ENCODE measurements at places on chromosomes 11 and 22.
A peak's percentile ranks its signal among the peaks of the same experiment; 100 is the strongest.

- H3K27me3 ChIP-seq, result no peaks in the 10 kb centered on the region
- no peak for DNase-seq
- H3K4me1 ChIP-seq, result no peaks in the 10 kb centered on the region
- H3K36me3 ChIP-seq, result peaks cover 5% of the 10 kb centered on the region
- no peak overlapping the region for H3K4me3 ChIP-seq
Observed at GRCh38 chr11:110249066-110249465, 47.3 kb downstream of the RDX start.

GRCh38 chr11:32386770-32387377 is 48.5 kb downstream of the WT1 start:
- H3K4me1 ChIP-seq, result no peaks in the 10 kb centered on the region
- no peak for DNase-seq
- H3K4me3 ChIP-seq, result no peak overlapping the region
- H3K27ac ChIP-seq, result no peak overlapping the region
- peaks cover 6% of the 10 kb centered on the region for H3K27me3 ChIP-seq

- H3K4me3 ChIP-seq, result peak within 1 kb of the TSS; percentile 51
- no peak within 1 kb of the TSS for H3K27ac ChIP-seq
- H3K36me3 ChIP-seq, result no peaks in the 10 kb centered on the region
- DNase-seq, result peak; percentile 5
- peaks cover 22% of the 10 kb centered on the region for H3K4me1 ChIP-seq
- peaks cover 25% of the 10 kb centered on the region for H3K27me3 ChIP-seq
Observed at GRCh38 chr11:119149018-119149785, at the start of gene ABCG4. ABCG4 (plus strand) TSS chr11:119149052; CDS start chr11:119149966, 914 bp downstream.

GRCh38 chr22:37808294-37808657 is 542 bp downstream of the GCAT start:
- H3K27ac ChIP-seq, result no peak overlapping the region
- H3K36me3 ChIP-seq, result no peaks in the 10 kb centered on the region
- H3K4me1 ChIP-seq, result peaks cover 55% of the 10 kb centered on the region
- DNase-seq, result no peak
- peaks cover 44% of the 10 kb centered on the region for H3K27me3 ChIP-seq
- H3K4me3 ChIP-seq, result peak overlapping the region; percentile 58

GRCh38 chr11:80929031-80929805 is 1488.4 kb upstream of the TENM4 start:
- H3K36me3 ChIP-seq, result no peaks in the 10 kb centered on the region
- H3K4me3 ChIP-seq, result no peak overlapping the region
- no peak overlapping the region for H3K27ac ChIP-seq
- H3K4me1 ChIP-seq, result no peaks in the 10 kb centered on the region
- no peaks in the 10 kb centered on the region for H3K27me3 ChIP-seq

DNA sequence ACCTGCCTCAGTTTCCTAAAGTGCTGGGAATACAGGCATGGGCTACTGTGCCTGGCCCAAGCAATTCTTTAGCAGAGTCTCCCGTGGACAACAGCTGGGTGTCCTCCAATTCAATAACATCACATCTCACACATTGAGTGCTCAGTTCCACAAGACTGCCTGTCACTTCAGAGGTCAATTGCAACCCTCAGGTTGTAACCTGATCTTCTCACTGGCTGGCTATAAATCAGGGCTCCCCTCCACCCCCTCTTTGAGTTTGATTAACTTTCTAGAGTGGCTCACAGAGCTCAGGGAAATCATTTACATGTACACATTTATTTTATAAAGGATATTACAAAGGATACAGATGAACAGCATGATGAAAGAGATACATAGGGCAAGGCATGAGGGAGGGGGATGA is 68.1 kb downstream of the MCHR1 start:
- H3K4me1 ChIP-seq, result no peaks in the 10 kb centered on the region
- DNase-seq, result no peak
- no peak overlapping the region for H3K27ac ChIP-seq

DNA sequence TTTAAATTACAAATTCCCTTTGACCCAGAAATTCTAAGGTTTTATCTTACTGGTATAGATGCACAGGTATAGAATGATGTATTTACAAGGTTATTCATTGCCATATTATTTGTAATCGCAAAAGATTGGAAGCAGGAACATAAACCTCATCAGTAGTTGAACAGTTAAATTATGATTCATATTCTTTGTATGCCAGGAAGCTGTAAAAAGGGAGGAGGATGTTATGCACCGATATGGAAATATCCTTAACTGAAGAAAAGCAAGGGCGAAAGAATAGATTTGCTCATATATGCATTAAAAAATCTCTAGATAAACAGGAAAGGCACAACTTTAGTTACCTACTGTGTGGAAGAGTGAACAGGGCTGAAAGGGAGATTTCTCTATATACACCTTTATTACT is 36.7 kb downstream of the PPFIA1 start:
- no peak overlapping the region for H3K27ac ChIP-seq
- H3K36me3 ChIP-seq, result peaks cover 16% of the 10 kb centered on the region
- DNase-seq, result no peak
- H3K4me1 ChIP-seq, result no peaks in the 10 kb centered on the region
- H3K27me3 ChIP-seq, result no peaks in the 10 kb centered on the region

DNA sequence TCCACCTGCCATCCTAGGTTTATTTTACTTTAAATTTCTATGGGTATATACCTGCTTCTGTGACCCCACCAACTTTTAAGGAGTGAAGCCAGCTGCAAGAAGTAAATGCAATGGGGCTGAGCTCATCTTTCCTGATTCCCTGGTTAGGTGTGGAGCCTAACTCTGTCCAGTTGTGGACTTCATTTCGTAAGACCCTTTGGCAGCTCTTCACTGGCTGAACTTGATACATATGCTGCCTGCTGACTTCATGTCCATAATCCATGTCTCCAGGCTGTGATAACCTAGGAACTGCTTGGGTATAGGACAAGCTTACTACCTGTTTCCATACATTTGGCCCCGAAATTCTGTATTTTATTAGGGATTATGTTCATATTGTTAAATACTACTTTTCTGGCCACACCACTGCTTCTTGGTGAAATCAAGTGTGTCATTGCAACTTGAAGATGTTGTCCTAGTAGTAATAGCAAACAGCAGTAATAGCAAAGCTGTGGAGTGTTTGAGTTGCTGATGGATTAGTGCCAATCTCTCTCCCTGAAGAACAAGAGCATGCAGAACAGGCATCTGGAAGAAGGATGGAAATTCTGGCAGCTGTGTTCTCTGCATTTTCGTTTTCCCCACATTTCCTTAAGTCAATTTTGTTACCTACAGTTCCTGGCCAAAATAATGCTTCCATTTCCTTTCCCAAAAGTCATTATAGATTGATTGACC is 31.2 kb downstream of the LDLRAD3 start:
- no peak overlapping the region for H3K27ac ChIP-seq
- H3K27me3 ChIP-seq, result no peaks in the 10 kb centered on the region
- H3K4me1 ChIP-seq, result no peaks in the 10 kb centered on the region
- no peaks in the 10 kb centered on the region for H3K36me3 ChIP-seq

DNA sequence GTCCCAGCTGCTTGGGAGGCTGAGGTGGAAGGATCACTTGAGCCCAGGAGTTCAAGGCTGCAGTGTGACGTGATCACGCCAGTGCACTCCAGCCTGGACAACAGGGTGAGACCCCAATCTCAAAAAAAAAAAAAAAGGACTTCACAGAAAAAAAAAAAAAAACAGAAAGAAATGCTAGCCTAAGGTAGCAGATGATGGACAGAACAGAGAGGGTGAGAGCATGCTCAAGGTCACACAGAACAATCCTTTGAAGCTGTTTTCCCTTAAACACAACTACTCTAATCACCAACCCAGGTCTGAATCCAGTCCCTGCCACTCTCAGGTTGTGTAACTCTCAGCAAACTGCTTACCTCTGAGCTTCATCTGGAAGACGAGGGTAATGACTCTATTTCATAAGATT is 9.7 kb downstream of the ZMAT5 start:
- H3K27me3 ChIP-seq, result no peaks in the 10 kb centered on the region
- H3K27ac ChIP-seq, result no peak overlapping the region
- H3K4me1 ChIP-seq, result no peaks in the 10 kb centered on the region

- peaks cover 16% of the 10 kb centered on the region for H3K36me3 ChIP-seq
- no peak for DNase-seq
- H3K27me3 ChIP-seq, result no peaks in the 10 kb centered on the region
- no peak overlapping the region for H3K4me3 ChIP-seq
- peaks cover 56% of the 10 kb centered on the region for H3K4me1 ChIP-seq
Observed at GRCh38 chr11:47538741-47539565, 14.0 kb downstream of the CELF1 start.

DNA sequence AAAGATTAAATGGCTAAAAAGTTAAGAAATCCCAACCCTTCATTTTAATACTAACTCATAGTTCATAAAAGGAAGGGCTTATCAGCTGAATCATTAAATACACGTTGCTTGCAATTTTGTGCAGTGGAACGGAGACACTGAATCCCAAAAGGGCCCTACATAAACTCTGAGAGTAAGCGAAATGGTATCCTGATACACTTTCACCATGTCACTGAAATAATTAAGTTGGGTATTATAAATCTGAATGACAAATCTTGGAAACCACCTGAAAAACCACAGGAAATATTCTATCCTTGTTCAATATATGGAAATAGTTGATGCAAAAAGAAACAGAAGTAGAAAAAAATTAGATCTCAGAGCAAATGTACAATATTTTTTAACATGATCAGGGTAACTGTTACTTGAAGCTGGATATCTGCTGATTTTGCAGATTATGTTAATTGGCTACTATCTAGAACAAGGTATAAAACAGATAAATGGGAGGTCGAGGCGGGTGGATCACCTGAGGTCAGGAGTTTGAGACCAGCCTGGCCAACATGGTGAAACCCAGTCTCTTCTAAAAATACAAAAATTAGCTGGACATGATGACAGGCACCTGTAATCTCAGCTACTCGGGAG is 55.1 kb downstream of the MAML2 start:
- H3K4me1 ChIP-seq, result peaks cover 4% of the 10 kb centered on the region
- no peak overlapping the region for H3K4me3 ChIP-seq
- H3K27me3 ChIP-seq, result no peaks in the 10 kb centered on the region

GRCh38 chr22:44576311-44577260 is 78.6 kb upstream of the RTL6 start:
- no peaks in the 10 kb centered on the region for H3K4me1 ChIP-seq
- no peak for DNase-seq
- H3K36me3 ChIP-seq, result no peaks in the 10 kb centered on the region
- no peak overlapping the region for H3K27ac ChIP-seq

- no peak for DNase-seq
- no peaks in the 10 kb centered on the region for H3K36me3 ChIP-seq
- no peak overlapping the region for H3K27ac ChIP-seq
- H3K4me3 ChIP-seq, result no peak overlapping the region
- H3K4me1 ChIP-seq, result peaks cover 29% of the 10 kb centered on the region
Observed at GRCh38 chr11:10444725-10445315, 10.2 kb upstream of the AMPD3 start.

DNA sequence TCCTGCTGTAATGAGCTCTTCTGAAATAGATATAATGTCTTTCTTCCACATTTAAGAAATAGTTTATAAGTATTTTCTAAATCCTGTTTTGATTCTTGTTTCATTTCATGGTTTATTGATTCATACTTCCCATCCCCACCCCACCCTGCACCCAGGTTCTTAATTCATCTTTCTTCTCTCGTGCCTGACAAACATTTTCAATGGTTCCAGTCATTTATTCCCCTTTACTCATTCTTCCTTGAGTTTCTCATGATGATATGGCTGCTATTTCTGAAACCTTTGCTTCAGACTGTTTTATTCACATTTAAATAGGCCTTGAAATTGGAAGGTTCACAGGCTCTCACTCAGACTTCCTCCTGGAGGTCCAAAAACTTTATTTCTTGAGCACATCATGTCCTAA is 142.9 kb downstream of the SPON1 start:
- DNase-seq, result no peak
- no peaks in the 10 kb centered on the region for H3K4me1 ChIP-seq
- no peaks in the 10 kb centered on the region for H3K27me3 ChIP-seq

DNA sequence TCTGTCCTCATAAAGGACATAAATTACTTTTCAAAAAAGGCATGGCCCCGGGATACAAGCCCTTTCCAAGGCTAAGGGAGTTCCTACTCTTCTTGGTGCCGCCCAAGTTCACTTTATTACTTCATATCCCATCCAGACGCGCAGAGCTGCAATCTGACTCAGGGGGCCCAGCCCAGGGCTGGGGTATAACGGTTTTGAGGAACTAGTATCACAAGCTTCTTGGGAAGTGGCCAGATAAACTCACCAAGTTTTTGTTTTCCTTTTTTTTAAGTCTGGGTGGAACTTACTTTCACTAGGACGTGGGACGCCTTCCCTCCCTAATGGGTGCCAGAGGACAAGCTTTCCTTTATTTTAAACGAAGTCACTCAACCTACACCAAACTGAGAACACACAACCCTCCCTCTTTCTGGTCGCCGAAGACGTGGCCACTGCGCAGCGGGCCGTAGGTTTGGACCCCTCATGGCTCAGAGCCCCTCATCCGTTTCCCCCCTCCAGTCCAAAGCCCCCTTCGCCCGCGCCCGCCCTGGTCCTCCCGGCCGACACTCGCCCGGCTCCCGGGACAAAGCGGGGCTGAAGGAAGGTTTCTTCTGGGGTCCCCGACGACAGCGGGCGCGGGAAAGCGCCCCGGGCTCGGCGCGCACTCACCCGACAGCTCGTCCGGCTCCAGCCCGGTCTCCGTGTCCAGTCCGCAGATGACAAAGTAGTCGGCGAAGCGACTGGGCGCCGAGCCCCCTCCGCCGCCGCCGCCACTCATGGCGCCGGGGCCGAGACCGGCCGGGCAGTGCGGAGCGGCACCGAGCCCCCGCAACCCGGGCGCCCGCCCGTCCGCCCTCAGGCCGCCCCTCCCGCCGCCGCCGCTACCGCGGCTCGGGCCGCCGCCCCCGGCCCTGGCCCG is 587 bp downstream of the DENND5A start:
- H3K27ac ChIP-seq, result peak overlapping the region; percentile 77
- H3K4me1 ChIP-seq, result peaks cover 41% of the 10 kb centered on the region
- H3K27me3 ChIP-seq, result no peaks in the 10 kb centered on the region
- peak overlapping the region; percentile 91 for H3K4me3 ChIP-seq
- DNase-seq, result peak; percentile 50

DNA sequence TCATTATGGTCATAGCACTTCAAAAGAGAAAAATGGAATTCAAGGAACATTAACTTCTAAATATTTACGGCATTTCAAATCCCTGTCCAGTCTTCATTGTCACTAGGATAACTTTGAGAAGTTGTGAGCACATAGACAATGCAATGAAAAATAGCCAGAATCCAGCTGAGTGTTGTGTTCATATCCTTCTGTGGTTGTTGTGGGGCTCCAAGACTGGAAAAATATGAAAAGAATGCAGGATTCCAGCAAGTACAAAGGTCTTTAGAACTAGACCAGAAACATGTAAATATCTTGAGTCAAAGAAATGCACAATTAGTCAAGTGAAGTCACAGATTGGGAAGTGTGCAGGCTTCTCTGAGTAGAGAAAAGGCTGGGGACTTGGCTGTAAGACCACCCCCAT is 68.7 kb downstream of the WT1 start:
- H3K4me1 ChIP-seq, result no peaks in the 10 kb centered on the region
- no peak for DNase-seq
- H3K4me3 ChIP-seq, result no peak overlapping the region
- H3K27me3 ChIP-seq, result no peaks in the 10 kb centered on the region

DNA sequence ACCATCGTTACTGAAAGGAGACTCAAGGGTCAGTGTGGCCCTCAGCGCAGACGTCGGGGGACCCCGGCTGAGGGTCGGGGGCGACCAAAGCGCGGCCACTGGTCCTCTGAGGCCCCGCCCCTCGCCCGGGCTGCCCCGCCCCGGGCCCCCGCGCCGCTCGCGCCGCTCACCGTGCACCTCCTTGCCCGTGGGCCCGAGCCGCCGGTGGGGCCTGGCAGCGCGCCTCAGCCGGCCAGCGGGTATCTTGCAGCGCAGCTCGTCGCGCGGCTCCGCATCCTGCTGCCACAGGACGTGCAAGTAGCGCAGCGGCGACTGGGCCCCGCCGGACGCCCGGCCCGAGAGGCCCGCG is 419 bp downstream of the ANKRD54 start:
- H3K27me3 ChIP-seq, result no peaks in the 10 kb centered on the region
- peaks cover 12% of the 10 kb centered on the region for H3K36me3 ChIP-seq
- peak overlapping the region; percentile 82 for H3K27ac ChIP-seq
- peaks cover 29% of the 10 kb centered on the region for H3K4me1 ChIP-seq
- peak overlapping the region; percentile 54 for H3K4me3 ChIP-seq

All from CD4-positive, alpha-beta T cell (primary cell).